ENCODE measurements at places on chromosomes 12 and 14.

GRCh38 chr12:53174881-53175491 lies 5.5 kb upstream of the ZNF740 start:
- DNase-seq: peak; percentile 95

- DNase-seq: no peak
These were observed 280.4 kb downstream of the GALC start for GRCh38 chr14:87712396-87713090.

- no peak for DNase-seq
These were observed 47.1 kb upstream of the OVCH1 start for GRCh38 chr12:29544428-29545101.

GRCh38 chr12:51269174-51270066 lies 795 bp downstream of the SMAGP start:
- no peak for DNase-seq

DNA sequence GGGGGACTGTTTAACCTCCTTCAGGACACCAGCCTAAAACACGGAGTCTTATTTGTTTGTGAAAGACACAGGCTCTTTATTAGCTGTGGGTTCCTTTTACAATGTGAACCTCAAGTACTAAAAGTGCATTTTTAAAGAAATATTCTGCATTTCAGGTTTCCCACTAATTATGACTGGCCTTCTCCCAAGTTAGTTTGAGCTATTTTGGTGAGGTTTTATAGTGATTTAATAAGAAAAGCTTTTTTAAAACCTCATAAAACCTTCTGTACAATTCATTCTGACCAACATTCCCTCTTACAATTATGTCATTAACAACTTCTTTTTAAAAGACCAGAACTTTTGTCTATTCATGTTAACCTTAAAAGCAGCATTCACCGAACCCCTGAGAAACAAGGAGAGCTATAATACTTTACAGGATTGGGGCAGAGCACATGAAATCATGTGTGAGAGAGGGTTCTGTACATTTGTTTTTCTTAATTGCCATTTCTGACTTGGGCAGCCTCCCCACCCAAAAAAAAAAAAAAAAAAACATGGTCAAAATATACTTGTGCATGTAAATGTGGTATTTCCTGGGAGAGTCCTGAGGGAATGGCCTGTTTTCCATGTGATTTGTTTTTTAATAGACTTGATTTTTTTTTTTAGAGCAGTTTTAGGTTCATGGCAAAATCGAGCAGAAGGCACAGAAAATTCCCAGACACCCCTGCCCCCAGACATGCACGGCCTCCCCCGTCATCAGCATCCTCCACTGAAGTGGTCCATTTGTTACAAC lies 169.5 kb downstream of the CHST11 start:
- no peak for DNase-seq

DNA sequence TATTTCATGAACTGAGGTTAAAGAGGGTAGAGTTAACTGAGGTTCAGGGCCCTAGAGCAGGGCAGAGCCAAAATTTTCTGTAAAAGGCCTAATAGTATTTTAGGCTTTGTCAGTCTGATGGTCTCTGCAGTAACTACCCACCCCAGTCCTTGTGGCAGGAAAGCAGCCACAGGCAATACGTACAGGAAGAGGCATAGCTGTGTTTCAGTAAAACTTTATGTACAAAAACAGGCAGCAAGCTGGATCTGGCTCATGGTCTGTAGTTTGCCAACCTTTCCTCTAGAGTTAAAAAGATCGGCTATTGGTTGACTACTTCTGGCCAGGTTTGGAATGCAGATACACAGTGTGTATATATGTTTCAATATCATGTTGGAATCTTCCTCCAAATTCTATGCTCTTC lies 17.2 kb downstream of the TM7SF3 start:
- no peak for DNase-seq

DNA sequence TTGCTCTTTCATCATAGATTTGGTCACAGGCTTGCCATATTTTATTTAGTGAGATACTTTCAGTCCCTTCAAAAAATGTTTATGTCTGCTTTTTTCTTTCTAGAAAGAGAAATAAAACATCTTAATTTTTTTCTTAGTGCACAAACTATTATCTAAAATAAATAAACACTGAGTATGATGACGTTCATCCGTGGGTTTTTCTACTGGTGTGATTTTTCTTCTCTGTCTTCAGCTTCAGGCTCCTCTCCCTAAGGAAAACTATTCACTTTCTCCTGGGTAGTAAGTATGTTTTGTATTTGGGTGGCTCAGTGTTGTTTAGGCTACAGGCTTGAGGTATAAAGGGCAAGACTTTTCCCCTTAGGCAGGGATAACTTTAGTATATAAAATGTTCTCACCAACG lies 154.7 kb downstream of the DACT1 start:
- no peak for DNase-seq

DNA sequence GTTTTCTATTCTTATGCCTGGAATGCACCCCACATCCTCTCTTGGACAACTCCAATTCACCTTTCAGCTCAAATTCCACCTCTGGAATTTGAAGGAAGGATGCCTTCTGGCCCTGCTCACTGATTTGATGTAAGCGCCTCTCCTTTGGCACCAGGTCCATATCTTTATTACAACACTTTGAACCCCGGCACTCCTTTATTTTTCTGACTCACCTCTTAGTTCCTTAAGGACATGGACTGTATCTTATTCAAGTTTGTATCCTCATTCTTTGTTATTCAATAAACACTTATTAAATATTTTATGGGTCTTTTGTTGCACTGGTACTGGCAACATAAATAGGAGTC lies 3.1 kb downstream of the GALC start:
- peak; percentile 13 for DNase-seq

- DNase-seq: no peak
These were observed 880.3 kb upstream of the FOXG1 start for GRCh38 chr14:27886256-27886655.

GRCh38 chr14:98582276-98582675 lies 689.7 kb downstream of the BCL11B start:
- DNase-seq: no peak

GRCh38 chr12:122726080-122726558 lies 4.5 kb downstream of the HCAR1 start:
- no peak for DNase-seq

GRCh38 chr12:32843528-32844095 lies 53.0 kb downstream of the PKP2 start:
- DNase-seq: no peak

GRCh38 chr12:95601091-95601961 lies 50.0 kb upstream of the USP44 start:
- DNase-seq: no peak

GRCh38 chr12:50620109-50620977 lies 115.6 kb downstream of the DIP2B start:
- no peak for DNase-seq

GRCh38 chr14:42421377-42422078 lies 814.9 kb downstream of the LRFN5 start:
- DNase-seq: no peak
